ENCODE measurements at places on chromosomes 13 and 19.

DNA sequence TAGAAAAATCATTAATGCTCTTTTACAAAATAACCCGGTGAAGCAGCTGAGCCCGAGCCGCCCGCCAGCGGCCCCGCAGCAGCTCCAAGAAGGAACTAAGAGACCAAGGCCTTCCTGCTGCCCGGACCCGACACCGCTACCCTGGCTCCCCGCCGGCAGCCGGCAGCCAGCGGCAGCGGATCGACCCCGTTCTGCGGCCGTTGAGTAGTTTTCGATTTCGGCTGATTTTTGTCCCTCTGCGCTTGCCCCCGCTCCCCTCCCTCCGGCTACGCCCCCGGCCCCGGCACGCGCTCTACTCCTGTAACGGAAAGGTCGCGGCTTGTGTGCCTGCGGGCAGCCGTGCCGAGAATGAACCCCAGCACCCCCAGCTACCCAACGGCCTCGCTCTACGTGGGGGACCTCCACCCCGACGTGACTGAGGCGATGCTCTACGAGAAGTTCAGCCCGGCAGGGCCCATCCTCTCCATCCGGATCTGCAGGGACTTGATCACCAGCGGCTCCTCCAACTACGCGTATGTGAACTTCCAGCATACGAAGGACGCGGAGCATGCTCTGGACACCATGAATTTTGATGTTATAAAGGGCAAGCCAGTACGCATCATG, at the start of gene PABPC3:
Gene PABPC3, plus strand, starts transcription at position 286 of the 603 bp plus-strand sequence. Its CDS starts 63 bp downstream, at position 349.
- DNase-seq = no peak

DNA sequence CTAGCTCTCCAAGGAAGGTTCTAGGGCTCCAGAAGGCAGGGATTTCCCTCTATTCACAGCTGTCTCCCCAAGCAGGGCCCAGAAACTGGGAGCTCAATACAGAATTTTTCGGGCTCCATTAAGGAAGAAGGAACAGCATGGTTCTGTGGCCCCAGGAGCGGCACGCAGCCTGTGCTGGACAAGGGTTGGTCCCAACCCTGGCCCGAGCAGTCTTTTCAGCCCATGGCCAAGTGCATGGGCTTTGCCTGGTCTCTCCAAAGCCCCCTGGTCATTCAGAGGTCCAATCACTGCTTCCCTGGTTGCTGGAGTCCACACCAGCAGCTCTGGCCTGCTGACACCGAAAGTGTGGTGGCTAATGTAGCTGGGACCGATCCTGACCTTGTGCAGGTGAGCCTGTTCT, 6.6 kb upstream of the PRKD2 start:
- DNase-seq = no peak

DNA sequence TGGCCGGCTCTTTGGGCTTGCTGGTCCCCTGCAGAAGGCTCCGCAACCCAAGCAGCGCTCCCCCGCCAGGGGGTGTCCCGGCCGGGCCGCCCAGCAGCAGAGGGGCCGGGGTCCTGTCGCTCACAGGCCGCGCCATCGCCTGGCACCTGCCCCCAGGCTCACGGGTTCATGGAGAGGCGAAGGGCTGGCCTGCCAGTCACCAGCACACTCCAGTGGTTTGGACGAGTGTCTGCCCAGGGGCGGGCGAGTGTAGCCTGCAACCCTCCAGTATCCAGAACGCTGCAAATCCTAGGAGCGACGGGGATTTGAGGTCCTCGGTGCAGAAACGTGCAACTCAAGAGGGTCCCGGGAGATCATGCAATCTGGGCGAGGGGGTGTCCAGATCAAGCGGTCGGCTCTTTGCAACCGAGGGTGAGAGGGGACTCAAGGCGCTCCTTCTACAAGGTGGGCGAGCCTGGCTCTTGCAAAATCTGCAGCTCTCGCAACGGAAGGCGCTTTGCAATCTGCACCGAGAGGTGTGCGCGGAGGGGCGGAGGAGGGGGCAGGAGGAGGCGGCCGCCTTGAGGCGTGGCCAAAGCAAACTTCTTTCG, at the start of gene DBP:
Gene DBP, minus strand, starts transcription at position 521 of the 590 bp plus-strand sequence. Its CDS starts 385 bp downstream, at position 136.
- no peak for DNase-seq

DNA sequence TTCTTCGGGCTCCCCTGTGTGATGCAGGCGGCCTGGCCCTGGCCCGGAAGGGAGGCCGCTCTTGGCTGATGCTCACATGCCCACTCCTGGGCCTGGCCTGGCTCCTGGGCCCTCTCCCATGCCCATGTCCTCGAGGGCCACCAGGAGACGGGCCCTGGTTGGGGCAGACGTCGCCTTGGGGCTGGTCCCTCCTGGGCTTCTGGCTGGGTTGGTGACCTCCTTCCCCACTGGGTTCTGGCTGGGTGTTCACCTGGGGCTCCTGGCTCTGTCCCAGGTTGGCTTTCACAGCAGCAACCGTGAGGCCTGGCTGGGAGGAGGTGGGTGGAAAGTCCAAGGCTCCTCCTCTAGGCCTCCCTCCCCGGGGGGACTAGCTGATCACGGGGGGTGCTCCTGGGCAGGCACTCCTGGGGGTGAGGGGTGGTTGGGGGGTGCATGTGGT, 15.5 kb upstream of the SLC7A10 start:
- DNase-seq = no peak

DNA sequence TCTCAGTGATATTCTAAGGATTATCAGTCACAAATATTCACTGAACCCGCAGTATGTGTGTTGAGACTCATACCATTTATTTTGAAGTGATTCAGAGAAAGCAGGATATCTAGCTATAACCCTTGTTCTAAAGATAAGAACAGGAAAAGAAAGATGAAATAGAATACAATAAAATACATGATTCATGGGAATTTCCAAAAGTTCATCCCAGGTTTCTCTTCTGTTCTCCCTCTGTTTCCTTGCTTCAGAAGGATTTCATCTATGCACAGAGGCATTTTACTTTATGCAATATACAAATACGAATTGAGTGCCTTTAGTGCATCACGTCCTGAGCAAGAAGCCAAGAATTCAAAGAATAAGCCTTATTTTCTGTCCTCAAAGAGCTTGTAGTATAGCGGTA, 274.4 kb upstream of the GPC6 start:
- DNase-seq = no peak

- DNase-seq = no peak
Measured at GRCh38 chr19:51903192-51903591, 1.6 kb downstream of the ZNF649 start.

- DNase-seq = no peak
Measured at GRCh38 chr19:13095393-13095784, 7.3 kb downstream of the LYL1 start.

GRCh38 chr19:34976611-34977010, 12.6 kb upstream of the ZNF792 start:
- DNase-seq = no peak

GRCh38 chr19:726993-727956, 18.5 kb downstream of the PALM start:
- DNase-seq = no peak

DNA sequence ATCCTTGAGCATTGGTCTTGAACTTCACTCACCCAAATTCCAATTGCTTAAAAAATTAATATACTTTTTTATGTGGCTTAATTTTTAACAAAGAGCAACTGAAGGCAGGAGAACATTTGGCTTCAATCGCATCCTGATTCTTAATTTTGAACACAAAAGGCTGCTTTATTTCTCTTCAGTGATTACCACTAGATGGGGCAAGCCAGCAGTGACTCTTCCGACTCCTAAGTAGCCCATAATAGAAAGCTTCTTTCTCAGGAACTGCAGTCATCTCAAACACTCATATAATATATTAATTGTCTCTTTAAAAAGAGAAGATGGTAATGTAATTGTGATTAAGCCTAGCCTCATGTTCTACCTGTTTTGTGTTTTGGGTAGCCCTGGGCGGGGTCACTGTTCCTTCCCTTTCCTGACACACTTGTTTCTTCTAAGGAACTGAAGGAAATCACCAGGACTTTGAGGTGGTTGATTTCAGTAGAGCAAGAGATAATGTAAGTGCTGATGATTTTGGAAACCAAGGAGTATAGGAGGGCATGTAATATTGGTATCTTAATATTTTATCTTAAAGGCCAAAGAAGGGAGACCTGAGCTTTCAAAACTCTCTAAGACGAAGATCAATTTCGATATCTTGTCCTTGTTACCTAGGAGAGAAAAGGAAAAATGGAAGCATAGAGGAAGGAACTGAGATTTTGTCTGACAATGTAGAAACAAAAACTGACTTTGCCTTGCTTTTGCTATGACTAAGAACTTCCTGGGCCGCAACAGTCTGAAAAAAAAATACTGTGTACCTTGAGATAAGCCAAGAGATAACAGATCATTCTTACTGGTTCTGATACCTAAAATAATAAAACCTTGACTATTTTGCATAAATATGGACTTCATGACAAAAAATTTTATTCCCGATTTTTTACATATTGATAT, 73.1 kb downstream of the TNFSF13B start:
- DNase-seq = no peak

DNA sequence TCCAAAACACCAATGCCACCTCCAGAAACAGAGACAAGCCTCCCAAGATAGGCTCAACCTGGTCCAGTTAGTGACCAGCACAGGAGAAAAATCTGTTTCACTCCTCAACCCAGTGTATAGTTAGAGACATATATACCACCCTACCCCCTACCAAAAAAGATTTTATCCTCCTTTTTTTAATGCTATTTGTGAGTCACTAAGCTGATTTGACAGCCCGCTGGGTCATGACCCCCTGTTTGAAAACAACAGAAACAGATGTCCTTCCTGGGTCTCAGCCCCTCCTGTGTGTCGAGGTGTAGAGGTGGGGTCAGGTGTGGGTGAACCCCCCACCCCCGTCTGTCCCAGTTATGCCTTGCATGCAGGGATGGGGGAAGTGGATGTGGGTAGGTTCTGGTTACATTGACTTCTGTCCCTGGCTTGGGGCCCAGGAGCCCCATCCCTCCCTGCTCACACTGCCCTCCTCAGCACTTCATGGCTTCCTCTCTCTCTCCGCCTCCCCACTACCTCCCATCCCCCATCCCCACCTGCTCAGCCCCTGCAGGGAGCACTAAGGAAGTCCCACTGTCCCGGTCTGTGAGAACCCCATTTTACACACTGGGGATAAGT, 14.0 kb upstream of the TOMM40 start:
- no peak for DNase-seq

- DNase-seq = no peak
Measured at GRCh38 chr13:50779443-50780200, 63.9 kb downstream of the DLEU7 start.

- no peak for DNase-seq
Measured at GRCh38 chr13:43119206-43119605, 95.8 kb downstream of the DNAJC15 start.

GRCh38 chr13:43666403-43666802, 120.4 kb downstream of the ENOX1 start:
- DNase-seq = no peak

DNA sequence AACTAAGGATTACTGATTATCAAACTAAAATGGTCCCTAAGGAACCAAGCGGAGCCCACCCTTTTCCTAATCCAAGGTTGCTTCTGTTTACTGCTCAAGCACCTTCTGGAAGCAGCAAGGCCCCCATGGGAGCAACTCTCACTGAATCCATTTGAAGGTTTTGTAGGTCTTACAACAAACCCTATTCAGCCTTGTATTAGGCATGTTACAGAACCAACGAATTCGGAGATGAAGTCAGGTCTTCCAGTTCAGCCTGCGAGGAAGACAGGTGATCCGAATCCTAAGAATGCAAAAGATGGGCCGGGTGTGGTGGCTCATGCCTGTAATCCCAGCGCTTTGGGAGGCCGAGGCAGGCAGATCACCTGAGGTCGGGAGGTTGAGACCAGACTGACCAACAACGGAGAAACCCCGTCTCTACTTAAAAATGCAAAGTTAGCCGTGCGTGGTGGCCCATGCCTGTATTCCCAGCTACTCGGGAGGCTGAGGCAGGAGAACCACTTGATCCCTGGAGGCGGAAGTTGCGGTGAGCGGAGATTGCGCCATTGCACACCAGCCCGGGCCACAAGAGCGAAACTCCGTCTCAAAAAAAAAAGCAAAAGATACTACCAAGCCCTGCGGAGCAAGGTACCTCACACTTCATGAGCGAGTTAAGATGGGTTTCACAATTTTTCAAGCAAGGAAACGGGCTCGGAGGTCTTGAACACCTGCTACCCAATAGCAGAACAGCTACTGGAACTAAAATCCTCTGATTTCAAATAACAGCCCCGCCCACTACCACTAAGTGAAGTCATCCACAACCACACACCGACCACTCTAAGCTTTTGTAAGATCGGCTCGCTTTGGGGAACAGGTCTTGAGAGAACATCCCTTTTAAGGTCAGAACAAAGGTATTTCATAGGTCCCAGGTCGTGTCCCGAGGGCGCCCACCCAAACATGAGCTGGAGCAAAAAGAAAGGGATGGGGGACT, 609 bp downstream of the ZAR1L start:
- DNase-seq = peak; percentile 12

DNA sequence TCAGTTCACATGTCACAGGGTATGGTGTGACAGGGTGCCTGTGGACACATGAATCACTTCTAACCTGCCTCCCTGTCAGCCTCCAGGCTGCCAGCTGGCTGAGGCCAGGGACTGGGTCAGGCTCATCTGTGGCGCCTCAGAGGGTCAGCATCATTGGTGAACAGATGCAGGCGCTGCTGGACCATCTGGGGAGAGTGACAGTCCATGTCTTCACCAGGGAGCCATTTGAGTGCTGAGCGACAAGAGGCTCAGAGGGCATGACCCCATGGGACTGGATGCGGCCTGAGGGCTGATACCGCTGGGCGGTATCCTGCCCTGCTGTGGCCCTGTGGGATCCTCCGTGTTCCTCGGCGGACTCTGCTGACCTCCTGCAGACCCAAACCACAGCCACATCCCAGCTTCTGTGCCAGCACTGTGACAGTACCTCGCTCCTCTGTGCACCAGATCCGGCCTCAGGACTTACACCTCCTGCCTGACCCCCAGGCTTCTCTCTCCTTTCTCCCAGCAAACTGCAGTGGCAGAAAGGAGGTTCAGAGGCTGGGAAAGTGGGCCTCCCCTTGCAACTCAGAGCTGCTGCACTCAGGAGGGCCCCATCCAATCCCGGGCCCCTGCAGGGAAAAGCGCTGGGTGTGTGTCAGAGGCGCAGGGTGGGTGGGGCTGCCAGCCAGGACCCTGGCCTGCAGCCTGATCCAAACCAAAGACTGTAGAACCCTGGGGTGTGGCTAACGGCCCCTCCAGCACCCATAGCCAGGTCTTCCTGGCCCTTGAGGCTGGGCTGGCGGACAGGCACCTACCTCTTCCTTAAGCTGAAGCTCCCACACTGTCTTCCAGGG, 10.2 kb downstream of the ACTMAP start:
- DNase-seq = no peak

- DNase-seq = no peak
Measured at GRCh38 chr13:113849546-113849945, 14.3 kb downstream of the GAS6 start.

All from activated T-helper 1 cell treated with anti-CD3 and anti-CD28 coated beads, Interleukin-2, amount 50 U/mL, for 16 hours (primary cell).